HFFc6 (cell line): ENCODE measurements at places on chromosomes 5 and 9. TPM values are rescaled to one million over a fixed set of nuclear protein-coding genes. Genes with fewer than 3 reads are reported as not detected.

MEIKIN gene
- total RNA-seq: not detected in 3 replicates

CTSV gene
- 0.15 to 0.25 TPM in 2 of 3 replicates, not detected in the other for total RNA-seq

OR2V2 gene
- not detected in 3 replicates for total RNA-seq

CTNND2 gene
- total RNA-seq: not detected in 3 replicates

DNA sequence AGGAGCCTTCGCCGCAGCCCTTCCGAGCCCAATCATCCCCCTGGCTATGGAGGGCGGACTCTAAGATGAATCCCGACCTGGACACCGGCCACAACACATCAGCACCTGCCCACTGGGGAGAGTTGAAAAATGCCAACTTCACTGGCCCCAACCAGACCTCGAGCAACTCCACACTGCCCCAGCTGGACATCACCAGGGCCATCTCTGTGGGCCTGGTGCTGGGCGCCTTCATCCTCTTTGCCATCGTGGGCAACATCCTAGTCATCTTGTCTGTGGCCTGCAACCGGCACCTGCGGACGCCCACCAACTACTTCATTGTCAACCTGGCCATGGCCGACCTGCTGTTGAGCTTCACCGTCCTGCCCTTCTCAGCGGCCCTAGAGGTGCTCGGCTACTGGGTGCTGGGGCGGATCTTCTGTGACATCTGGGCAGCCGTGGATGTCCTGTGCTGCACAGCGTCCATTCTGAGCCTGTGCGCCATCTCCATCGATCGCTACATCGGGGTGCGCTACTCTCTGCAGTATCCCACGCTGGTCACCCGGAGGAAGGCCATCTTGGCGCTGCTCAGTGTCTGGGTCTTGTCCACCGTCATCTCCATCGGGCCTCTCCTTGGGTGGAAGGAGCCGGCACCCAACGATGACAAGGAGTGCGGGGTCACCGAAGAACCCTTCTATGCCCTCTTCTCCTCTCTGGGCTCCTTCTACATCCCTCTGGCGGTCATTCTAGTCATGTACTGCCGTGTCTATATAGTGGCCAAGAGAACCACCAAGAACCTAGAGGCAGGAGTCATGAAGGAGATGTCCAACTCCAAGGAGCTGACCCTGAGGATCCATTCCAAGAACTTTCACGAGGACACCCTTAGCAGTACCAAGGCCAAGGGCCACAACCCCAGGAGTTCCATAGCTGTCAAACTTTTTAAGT is 819 bp downstream of the ADRA1B start:
- DNase-seq: no peak

GRCh38 chr9:75891771-75892215 is 1.3 kb downstream of the PCSK5 start:
- DNase-seq: no peak

- DNase-seq: no peak
These were observed 43.6 kb upstream of the TRMT10B start for GRCh38 chr9:37710046-37710445.

DNA sequence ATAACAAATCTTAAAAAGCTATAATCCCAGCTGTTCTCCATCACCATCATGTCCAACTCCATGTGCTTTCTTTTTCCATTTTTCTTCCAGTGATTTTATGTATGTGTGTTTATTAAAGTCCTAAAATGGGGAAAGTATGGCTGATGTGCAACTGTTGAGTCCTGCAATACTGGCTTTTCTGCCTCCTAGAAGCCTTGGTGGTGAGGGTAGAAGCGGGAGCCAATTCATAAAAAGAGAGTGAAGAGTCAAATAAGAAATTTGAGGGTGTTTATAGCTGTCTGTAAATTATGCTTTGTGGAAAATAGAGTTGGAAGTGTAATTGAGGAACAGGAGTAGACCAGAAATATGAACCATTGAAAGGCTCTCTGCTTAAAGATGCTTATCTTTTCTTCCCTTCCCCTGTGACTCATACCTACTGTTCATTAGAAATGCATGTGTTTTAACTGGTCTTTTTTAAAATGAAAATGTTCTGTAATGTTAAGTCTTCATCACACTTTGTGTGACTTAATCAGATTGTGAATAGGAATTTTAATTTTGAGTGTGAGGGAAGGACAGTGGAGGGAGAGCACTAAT is 80.1 kb downstream of the ZCCHC7 start:
- peak; percentile 63 for DNase-seq

DNA sequence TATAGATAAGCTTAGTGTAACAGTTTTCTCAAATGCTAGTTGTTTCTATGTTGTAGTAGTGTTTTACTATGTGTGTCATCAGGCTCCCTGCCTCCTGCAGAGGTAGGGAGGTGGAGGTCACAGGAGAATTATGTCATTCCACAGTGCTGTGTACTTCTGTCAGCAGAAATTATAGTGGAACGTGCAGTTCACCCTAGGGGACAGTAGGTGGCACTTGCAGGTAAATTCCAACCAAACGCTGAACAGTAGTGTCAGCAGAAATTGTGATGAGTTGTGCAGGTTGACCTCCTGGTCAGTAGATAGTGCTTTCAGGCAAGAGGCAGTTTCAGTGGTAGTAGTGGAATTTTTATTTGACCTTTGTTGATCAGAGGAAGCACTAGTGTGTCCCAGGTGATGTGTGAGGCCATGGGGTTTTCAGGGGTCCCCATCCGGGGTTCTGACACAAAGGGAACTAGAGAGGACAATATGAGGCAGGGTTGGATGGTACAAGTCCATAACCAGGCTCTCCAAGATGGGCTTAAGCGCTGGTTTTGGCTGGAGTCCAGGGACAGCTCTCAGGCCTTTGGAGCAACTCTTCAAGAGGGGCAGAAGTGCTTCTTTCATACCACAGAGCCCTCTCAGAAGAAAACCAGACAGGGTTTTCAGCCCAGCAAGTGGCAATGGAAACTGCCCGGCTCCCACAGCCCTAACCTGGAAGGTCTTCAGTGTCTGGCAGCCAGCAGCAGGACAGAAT is 402.9 kb downstream of the CYLC2 start:
- DNase-seq: peak; percentile 0

- no peak for DNase-seq
These were observed 47.2 kb downstream of the BICD2 start for GRCh38 chr9:92717201-92718085.

DNA sequence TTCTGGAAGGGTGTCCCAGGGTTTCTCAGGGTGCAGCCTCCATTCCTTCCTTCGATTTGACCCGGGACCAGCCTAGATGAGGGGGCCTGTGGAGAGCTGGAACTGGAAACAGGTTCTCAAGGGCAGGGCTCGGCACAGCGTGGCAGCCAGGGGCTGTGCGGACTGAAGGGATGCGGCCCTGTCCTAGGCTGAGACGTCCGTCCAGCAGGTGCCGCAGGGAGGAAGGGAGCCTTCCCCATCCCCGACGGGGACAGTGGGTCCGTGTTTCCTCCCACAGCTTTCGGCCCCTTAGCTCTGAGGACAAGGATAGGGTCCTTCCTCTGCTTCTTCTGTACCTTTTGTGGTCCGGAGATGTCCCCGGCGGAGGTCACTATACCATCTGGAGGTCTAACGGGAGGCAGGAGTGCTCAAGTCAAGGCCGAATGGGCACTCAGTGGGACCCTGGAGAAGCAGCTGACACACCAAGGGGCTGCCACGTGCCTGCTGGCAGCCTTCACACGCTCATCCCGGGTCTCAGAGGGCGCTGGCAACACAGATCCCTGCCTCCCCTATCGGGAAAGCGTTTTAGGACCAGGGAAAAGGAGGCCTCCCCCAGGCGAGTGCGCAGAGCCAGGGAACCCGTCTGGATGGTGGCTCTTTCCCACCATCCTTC is 49.9 kb downstream of the USP20 start:
- no peak for DNase-seq
